ENCODE measurements at places on chromosomes 2 and 18.

GRCh38 chr2:217195658-217196446, 336.0 kb upstream of the TNP1 start:
- DNase-seq = no peak

- no peak for DNase-seq
Measured at GRCh38 chr18:70462078-70462439, 173.2 kb downstream of the SOCS6 start.

DNA sequence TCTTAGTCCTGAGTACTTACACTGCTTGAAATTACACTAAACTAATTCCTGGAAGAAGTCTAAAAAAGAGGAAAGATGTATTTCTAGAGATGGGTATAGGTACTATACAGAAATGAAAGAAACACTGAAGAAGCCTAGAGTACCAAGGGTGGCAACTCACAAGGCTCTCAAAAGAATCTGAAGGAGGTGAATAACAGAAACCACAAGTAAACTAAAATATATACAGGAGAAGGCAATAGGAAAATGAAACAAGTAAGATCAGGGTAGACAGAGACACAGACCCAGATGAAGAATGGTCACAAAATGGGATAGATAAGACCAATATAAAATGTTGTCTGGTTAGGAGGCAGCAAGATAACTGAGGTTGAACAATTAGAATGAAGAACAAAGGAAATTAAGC, 59.9 kb downstream of the USP37 start:
- no peak for DNase-seq

DNA sequence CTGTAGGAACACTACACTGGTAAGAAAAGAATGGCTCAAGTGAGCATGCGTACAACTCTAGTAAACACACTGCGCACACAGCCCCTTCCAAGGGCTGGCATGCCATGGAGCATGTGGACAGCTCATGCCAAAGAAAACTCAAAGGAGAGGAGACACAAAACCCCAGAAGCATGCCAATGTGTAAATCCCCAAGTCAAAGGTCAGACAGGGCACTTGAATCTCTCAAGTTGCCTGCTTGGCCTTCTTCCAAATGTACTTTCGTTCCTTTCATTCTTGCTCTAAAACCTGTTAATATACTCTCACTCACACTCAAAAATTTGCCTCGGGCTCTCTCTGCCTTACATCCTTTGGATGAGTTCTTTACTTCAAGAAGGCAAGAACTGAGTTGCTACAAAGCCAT, 365.3 kb downstream of the NBAS start:
- no peak for DNase-seq

DNA sequence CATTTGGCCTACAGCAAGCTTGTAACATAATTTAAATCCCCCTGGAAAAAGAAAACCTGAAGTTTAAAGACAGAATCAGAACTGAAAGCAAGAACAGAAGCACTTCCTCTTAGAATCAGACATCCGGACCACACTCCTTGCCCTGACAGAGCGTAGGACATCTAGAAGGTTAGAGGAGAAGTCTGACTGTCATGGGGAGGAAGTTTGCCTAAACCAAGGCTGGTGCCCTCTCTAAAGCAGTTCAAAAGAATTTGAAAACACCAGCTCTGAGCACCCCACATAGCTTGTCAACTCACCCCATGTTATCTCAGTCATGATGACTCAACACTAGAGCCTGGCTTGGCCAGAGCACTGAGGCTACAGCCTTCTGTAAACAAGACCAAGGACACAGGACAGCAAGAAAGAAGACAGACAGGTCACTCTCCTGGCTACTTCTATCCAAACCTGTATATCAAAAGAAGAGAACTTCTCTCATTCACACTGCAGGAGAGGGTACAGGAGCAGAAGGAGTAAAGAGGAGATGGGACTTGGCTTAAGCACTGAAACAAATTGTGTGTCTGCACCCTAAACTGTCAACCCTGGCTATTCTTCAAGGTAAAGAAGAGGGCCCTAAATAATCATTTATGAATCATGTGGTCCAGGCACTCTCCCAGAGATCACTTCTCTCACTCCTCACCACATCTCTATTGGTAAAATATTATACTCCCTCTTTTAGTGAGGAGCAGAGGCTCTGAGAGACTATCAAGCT, 198.6 kb downstream of the MEMO1 start:
- DNase-seq = no peak

DNA sequence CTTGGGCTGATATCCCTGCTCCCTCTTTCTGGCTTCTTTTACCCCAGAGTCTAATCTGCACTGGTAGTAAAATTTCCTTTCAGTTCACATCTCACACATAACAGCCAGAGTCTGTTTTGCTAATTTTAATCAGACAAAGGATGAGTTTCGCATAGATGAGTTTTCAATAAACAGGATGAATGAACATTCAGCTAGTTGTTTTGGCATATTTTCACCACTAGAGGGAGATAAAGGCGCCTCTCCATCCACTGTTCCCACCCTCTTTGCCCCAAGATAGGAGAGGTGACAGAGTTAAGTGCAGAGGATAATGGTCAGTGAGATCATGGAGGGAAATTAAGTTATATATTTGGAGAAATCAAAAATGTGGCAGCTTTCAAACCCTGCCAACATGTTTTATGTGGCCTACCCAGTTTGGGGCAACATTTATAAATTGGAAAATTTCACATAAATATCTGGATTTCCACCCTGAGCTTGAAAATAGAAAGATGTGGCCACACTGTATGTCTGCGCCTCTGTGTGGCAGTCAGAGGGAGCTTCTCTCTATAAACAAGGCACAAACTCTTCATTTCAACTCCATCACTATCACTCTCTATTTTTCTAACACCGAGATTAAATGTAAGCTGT, 48.5 kb upstream of the DTNA start:
- DNase-seq = peak; percentile 27

- DNase-seq = no peak
Measured at GRCh38 chr2:152620985-152621384, 96.3 kb downstream of the PRPF40A start.

Measured in GM04504 (cell line).